Hair follicle dermal papilla cell (primary cell): ENCODE measurements at places on chromosomes 4 and X. TPM values are rescaled to one million over a fixed set of nuclear protein-coding genes. Genes with fewer than 3 reads are reported as not detected.

Gene BMPR1B
- total RNA-seq, result 0.32 and 0.73 TPM in 2 replicates

Gene CFAP47
- not detected in 2 replicates for total RNA-seq

Gene GLUD2
- 2.8 and 2.9 TPM in 2 replicates for total RNA-seq

Gene TCEAL5
- not detected in 2 replicates for total RNA-seq

Gene GRIA2
- total RNA-seq, result not detected in 2 replicates

Gene GYPE
- 0.85 and 2.1 TPM in 2 replicates for total RNA-seq

Gene GABRQ
- 0.16 and 0.24 TPM in 2 replicates for total RNA-seq

Gene C1QTNF7
- 0.12 and 0.16 TPM in 2 replicates for total RNA-seq

Gene COL4A5
- 7.0 and 7.8 TPM in 2 replicates for total RNA-seq

Gene DCHS2
- not detected in 2 replicates for total RNA-seq

Gene ANOS1
- total RNA-seq, result 0.12 and 0.49 TPM in 2 replicates

Gene CFI
- total RNA-seq, result 0.61 and 0.65 TPM in 2 replicates

Gene GAGE12J
- not detected in 2 replicates for total RNA-seq

Gene ARHGAP36
- not detected in 2 replicates for total RNA-seq

Gene SHOX
- total RNA-seq, result not detected in 2 replicates

Gene VSIG4
- total RNA-seq, result not detected in 2 replicates

Gene PCYT1B
- total RNA-seq, result 1.6 and 2.6 TPM in 2 replicates

Gene POU4F2
- not detected in 2 replicates for total RNA-seq

Gene FAM9B
- total RNA-seq, result not detected in 2 replicates

Gene SLC6A8
- 5.6 and 8.0 TPM in 2 replicates for total RNA-seq

Gene LRIT3
- under 0.01 TPM in 1 of 2 replicates, not detected in the other for total RNA-seq

Gene TRIM2
- 88.8 and 122 TPM in 2 replicates for total RNA-seq

Gene KCNE5
- total RNA-seq, result 0.16 and 0.24 TPM in 2 replicates

Gene TCP11X2
- total RNA-seq, result 0.16 TPM in 1 of 2 replicates, not detected in the other

Gene IL15
- total RNA-seq, result 5.3 and 8.6 TPM in 2 replicates

Gene MAGEA10
- total RNA-seq, result not detected in 2 replicates

Gene ARHGAP6
- total RNA-seq, result 0.97 and 1.1 TPM in 2 replicates

Gene ATP1B4
- total RNA-seq, result not detected in 2 replicates

Gene NUP62CL
- 0.12 and 0.16 TPM in 2 replicates for total RNA-seq

Gene JAKMIP1
- not detected in 2 replicates for total RNA-seq

Gene NDNF
- total RNA-seq, result 11.8 and 18.7 TPM in 2 replicates

Gene PRRG1
- total RNA-seq, result 12.3 and 16.7 TPM in 2 replicates

Gene ADAM29
- total RNA-seq, result not detected in 2 replicates

Gene PITX2
- total RNA-seq, result 11.4 and 18.1 TPM in 2 replicates

Gene UCHL1
- total RNA-seq, result 136 and 241 TPM in 2 replicates

Gene GPM6B
- 9.8 and 20.3 TPM in 2 replicates for total RNA-seq

Gene TNMD
- total RNA-seq, result 3.4 and 4.7 TPM in 2 replicates

Gene DRD5
- total RNA-seq, result not detected in 2 replicates

Gene MAGEA8
- not detected in 2 replicates for total RNA-seq

Gene MAGEA2B
- total RNA-seq, result not detected in 2 replicates

Gene IL2
- not detected in 2 replicates for total RNA-seq

Gene GABRE
- total RNA-seq, result 101 and 137 TPM in 2 replicates

Gene CPZ
- total RNA-seq, result 17.5 and 22.4 TPM in 2 replicates

Gene GAB3
- 0.12 and 0.65 TPM in 2 replicates for total RNA-seq

Gene DCX
- total RNA-seq, result not detected in 2 replicates

Gene ADH7
- 0.24 and 2.1 TPM in 2 replicates for total RNA-seq

Gene LINC00632
- 15.7 and 24.8 TPM in 2 replicates for total RNA-seq

Gene SHISA3
- total RNA-seq, result not detected in 2 replicates

Gene PCDH11X
- under 0.01 TPM in 1 of 2 replicates, not detected in the other for total RNA-seq

Gene HDAC8
- 20.3 and 23.4 TPM in 2 replicates for total RNA-seq

Gene KCNIP4
- total RNA-seq, result not detected in 2 replicates

Gene SSX4
- total RNA-seq, result not detected in 2 replicates

Gene POU3F4
- total RNA-seq, result not detected in 2 replicates

Gene ITGB1BP2
- total RNA-seq, result 0.49 and 0.81 TPM in 2 replicates

Gene RPGR
- total RNA-seq, result 3.2 and 13.3 TPM in 2 replicates

Gene BEX5
- 0.32 TPM in 1 of 2 replicates, not detected in the other for total RNA-seq

Gene REPS2
- total RNA-seq, result 2.6 and 3.8 TPM in 2 replicates

Gene SRPK3
- total RNA-seq, result 0.16 and 0.61 TPM in 2 replicates
